ENCODE measurements at places on chromosomes 12 and 14.

- DNase-seq, result no peak
These were observed 27.5 kb downstream of the GSG1 start for GRCh38 chr12:13075786-13076570.

DNA sequence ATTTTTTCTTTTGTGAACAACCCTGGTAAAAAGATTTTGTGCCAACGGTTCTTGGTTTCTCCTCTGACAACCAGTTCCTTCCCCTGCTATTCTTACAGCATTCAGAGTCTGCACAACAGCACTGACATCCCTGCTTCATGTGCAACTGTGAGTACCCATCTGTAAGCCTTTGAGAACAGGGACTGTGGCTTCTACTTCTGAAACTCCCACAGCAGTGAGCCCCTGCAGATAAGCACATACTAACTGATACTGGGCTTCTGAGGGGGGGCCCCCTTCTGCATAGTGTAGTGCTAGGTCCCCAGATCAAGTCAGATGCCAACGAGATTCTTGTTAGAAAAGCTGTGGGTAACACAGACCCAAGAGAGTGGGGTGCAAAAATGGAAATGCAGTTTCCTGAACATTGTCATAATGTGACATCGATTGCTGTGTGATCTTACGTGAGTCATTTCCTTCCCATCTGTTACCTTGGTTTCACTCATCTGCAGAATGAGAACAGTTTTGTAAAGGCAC is 11.1 kb upstream of the NINJ2 start:
- no peak for DNase-seq

DNA sequence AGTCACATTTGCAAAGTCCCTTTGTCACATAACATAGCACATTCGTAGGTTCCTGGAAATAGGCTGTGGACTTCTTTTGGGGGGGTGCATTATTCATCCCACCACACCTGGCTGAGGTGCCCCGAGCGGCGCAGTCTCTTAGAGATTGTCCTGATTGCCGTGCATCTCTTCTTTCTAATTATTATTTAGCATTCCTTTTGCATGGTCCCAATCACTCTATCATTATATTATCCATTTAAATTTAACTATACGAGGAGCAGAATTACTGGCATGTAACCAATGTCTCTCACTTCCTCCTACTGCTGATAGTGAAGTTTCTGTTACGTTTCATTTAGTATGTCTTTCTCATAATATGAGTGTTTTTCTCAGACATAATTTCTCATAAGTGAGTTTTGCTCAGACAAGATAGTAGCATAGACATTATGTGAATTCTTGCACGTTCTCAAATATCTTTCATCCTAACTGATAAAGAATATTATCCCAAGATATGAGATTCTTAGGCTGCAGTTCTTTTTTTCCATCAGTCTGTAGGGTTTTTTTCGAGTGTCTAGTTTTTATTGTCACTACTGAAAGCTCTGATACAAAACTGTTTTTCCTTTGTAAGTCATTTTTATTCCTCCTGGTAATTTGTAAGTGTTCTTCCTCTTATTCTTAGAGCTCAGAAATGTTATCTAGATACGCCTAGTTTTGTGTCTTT is 444.3 kb downstream of the NELL2 start:
- no peak for DNase-seq

- no peak for DNase-seq
These were observed 23.1 kb upstream of the RNASE12 start for GRCh38 chr14:20614038-20614840.

DNA sequence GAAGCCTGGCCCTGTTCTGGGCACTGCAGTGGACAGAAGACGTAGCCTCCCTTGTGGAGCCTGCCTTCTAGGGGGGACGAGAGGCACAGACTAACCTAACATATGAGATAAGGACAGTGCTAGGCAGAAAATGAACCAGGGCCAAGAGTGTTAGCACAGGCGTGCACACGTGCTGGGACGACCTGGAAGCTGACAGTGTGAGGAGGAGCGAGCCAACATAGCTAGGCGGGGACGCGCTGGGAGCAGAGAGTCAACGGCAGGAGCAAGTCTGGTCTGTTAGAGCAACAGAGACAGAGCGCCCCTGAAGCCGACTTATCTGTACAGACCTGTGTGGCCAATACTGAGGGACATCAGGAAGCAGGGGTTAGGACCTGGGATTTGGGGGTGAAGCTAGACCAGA is 8.0 kb downstream of the PXMP2 start:
- DNase-seq, result no peak

GRCh38 chr14:101235335-101236103 is 325.8 kb upstream of the DIO3 start:
- no peak for DNase-seq

- peak; percentile 80 for DNase-seq
These were observed at the start of gene CNTN1 for GRCh38 chr12:40691913-40692764. Gene CNTN1 (plus strand): TSS chr12:40692439.

GRCh38 chr12:58206876-58207275 is 265.5 kb downstream of the ATP23 start:
- DNase-seq, result no peak

DNA sequence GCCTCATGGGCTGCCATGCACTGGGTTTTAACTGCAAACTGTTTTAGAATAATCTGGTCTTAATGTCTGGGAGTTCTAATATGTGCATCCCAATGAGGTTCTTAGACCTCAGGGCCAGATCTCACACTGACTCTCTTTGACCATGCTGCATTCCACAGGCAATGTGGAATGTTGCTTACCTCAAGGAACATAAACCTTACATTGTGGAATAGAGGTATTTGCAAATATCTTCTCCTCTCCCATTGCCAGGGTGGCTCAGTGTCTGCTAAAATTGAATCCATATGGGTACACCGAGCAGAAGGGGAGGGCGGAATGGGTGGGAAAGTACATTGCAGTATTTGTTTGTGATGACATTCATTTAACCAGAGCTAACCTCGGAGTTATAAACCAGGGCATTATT is 78.6 kb downstream of the CHST11 start:
- no peak for DNase-seq

- DNase-seq, result no peak
These were observed 12.7 kb downstream of the SCYL2 start for GRCh38 chr12:100279607-100280244.

- no peak for DNase-seq
These were observed 168.0 kb downstream of the KICS2 start for GRCh38 chr12:64054079-64054520.

DNA sequence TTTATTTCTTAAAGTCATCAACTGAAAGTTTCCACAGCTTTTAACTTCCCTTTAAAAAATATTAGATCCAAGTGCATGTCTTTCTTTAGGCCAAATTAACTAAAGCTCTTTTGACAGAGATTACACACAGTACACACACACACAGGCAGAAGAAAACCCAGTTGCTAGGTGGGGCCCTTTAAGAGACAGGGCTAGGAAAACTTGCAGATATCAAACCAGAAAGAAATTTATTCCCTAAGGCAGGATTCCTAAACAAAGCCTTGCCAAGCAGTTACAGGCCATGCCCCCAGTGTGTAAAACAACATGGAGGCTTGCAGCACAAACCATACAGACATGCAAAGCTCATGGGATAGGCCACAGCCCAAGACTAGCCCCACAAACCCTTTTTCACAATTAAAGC is 123.4 kb downstream of the FSCB start:
- no peak for DNase-seq
